Activated CD4-positive, alpha-beta T cell treated with anti-CD3 and anti-CD28 coated beads, Interleukin-2, amount 50 U/mL, for 16 hours (primary cell): ENCODE measurements at places on chromosomes 7 and 10.
A peak's percentile ranks its signal among the peaks of the same experiment; 100 is the strongest.

DNA sequence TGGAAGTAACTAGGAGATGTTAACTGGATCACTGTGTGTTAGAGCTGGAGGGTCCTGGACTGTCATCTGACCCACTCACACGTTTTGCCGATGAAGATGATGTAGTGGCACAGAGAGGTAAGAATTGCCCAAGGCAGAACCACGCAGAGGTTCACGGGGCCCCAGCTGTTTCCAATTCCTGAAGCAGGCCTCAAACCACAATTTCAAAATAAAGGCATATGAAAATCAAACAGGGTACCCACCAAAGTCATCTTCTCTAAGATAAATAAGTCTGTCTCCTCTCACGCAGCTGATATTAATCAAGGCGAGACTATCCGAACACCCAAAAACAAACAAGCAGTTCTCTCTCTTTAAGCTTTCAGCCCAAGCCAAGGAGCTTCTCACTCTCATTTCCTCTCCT lies 113.3 kb upstream of the JCAD start:
- no peak for DNase-seq

- no peak for DNase-seq
Observed at GRCh38 chr7:44288381-44288685, 37.1 kb downstream of the CAMK2B start.

- no peak for DNase-seq
Observed at GRCh38 chr7:13822678-13823077, 166.8 kb downstream of the ETV1 start.

GRCh38 chr10:44010873-44011602 lies 362.4 kb upstream of the ZNF32 start:
- DNase-seq = peak; percentile 39

- no peak for DNase-seq
Observed at GRCh38 chr10:21494191-21495001, 31.1 kb downstream of the SKIDA1 start.

GRCh38 chr10:71253981-71254818 lies 41.8 kb downstream of the UNC5B start:
- DNase-seq = no peak

GRCh38 chr7:24637021-24637420 lies 63.8 kb downstream of the PALS2 start:
- no peak for DNase-seq

DNA sequence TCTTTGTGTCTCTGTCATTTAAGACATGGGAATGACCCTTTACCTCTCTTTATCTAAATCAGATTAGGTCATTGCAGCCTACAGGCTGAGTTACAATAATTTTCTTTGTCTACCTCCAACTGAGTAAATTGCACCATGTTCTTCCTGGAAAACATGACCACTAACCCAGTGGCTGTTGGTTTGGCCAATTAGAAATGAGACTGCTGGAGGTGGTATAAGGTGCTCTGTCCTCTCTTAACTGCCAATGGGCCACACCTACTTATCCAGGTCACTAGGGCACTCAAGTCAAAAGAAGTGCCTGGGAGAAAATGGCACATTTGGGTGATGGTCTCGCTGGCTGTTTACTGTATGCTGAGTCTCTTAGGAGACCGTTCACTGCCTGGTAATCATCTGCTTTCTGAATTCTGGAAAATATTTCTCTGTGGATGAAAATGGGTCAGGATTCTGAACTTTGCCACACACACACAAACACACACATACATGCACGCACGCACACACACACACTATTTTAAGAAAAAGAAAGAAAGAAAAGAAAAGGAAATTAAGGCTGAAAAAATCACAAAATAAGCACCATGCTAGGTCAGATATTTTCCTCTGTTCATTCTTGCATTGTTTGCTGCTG lies 16.4 kb downstream of the STAMBPL1 start:
- no peak for DNase-seq

DNA sequence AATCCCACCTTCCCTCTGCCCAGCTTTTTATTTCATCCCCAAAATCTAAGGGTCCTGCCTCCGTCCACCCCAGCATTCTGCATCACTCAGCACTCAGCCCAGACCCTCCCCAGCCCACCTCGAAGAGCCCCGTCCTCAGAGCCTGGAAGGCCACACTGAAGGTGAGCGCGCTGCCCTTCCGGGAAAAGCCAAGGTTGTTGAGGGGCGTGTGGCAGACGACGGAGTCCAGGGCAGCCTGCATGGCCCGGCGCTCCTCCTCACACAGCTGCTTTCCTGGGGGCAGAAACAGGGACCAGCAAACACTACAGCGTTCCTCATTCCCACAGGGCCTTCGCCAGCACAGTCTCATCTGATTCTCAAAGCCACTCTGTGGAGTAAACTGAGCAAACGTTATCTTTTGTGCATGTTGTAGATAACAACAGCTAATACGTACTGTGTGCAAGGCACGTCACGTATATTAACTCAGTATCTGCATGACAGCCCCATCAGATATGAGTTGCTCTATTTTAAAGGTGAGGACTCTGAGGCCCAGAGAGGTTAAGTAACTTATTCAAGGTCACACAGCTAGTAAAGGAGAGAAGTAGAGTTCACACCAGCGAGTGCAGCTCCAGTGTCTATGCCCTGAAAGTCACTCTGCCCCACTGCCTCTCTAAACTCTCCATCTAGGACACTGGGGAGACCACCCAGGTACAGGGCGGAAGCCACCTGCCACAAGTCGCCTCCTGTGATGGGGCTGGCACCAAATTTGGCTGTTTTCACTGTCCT lies 2.8 kb downstream of the TRAPPC14 start:
- DNase-seq = no peak

DNA sequence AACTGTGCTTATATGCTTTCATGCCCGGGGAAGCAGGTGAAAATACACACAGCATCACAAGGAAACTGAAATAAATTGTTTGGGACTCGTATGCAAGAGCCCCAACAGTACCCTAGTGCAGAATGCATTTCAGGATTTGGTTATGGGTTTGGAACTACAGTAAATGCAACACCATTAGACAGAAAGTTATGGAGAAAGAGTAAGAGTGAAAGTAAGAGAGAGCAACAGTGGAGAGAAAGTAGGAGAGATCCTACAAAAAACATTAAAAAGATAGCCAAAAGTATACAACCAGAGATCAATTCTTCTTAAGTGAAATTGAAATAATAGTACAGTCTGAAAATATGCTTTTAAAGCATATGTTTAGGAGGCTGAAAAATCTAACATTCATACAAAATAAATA lies 231.1 kb downstream of the TFEC start:
- DNase-seq = no peak

DNA sequence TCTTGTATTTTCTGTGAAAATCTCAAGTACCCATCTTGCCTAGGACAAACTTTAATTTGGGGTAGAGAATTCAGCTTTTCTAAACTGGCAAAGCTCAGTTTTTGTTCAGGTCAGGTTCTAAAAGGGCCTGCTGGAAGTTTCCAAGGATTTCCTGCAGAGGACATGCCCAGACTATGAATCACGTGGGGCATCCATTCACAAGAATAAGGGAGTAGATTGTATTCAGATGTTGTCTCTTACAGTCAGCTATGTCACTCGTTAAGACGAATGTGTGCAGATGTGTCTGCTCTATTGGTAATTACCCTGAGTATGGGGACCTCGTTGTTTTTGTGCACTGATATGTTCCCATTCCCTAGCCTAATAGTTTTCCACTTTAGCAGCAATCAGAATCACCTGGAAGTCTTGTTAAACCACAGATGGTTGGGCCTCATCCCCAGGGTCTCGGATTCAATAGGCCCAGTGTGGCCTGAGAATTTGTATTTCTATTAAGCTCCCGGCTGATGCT lies 81.0 kb upstream of the ITPRID1 start:
- no peak for DNase-seq

- DNase-seq = no peak
Observed at GRCh38 chr7:151384352-151384697, 25.5 kb downstream of the WDR86 start.

DNA sequence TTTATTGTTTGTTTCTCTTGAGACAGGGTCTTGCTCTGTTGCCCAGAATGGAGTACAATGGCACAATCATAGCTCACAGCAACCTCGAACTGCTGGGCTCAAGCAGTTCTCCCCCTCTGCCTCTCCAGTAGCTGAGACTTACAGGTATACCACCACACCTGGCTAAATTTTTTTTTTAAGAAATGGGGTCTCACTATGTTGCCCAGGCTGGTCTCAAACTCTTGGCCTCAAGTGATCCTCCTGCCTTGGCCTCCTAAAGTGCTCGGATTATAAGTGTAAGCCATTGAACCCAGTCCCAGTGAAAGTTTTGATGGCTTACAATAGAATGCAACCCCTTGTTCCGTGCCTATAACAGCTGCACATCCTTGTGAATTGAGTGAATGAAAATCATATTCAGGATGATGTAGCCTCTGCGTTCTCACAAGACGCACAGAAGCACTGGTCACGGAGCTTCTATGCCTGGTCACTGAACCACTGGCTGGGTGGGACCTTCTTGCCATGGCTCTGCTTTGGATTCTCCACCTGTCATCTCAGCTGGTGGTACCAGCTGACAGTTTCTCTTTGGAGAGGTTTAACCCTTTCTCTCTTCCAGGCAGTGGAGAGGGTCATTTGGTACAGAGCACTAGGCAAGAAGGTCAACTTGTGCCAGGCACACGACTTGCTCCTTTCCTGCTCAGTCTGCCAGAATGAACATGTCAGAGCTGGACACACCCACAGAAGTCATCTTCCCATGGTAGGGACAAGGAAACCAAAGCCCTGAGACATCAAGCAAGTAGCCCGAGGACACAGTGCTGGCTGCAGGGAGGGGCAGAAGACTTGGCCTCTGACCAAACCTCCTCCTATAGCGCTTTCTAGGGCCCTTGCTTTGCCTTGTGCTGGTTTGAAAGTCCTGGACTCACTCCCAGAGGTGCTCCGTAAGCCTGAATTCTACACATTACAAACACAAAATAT lies 89.6 kb downstream of the ATXN7L1 start:
- no peak for DNase-seq

GRCh38 chr10:51052163-51052562 lies 22.1 kb upstream of the PRKG1 start:
- no peak for DNase-seq

DNA sequence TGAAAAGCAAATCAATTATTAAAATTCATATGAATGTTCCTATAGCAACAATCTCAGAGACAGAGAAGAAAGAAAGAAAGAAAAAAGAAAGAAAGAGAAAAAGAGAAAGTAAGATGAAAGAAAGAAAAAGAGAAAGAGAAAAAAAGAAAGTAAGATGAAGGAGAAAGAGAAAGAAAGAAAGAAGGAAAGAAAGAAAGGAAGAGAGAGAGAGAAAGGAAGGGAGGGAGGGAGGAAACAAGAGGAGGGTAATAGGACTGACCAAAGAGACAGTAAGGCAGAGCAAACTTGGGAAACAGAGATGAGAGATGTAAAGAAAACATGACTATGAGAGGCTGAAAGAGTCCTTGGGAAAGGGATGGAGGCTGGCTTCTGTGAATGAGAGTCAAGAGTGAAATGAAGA lies 458.4 kb downstream of the SORCS1 start:
- DNase-seq = no peak

DNA sequence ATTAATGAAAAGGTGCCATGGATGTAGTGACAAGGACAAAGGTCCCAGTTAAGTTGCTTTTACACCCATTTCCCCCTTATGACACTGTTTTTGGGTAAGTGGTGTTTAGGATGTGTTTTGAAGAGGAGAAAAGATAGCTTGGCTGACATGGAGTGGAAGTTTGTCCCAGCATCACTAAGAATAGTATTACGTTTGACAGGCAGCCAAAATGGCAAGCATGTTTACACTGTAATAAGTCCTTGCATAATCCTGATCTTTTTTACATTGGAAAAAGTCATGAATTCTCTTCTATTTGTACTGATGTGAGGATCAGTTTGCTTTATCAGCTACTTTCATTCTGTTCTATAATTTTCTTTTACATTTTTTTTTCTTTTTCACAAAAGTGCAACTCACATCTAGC lies 137.8 kb downstream of the CHRM2 start:
- DNase-seq = no peak

DNA sequence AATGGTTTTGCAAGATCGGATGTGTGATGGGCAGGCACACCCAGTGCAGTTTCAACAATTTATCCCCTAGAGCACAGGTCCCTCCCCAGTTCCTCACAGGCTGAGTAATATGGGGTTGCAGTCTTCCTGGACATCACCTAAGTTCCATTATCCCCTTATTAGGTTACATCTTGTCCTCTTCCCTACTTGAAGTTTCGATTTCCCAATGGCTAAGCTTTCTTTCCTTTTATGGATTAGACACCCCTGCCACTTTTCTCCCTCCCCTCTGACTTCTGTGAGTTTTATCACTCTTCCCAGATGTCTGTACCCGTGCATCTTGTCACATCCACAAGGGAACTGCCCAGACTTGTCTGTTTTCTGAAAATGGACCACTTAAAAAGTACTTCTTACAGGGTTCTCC lies 2.4 kb upstream of the NIPSNAP2 start:
- DNase-seq = no peak

DNA sequence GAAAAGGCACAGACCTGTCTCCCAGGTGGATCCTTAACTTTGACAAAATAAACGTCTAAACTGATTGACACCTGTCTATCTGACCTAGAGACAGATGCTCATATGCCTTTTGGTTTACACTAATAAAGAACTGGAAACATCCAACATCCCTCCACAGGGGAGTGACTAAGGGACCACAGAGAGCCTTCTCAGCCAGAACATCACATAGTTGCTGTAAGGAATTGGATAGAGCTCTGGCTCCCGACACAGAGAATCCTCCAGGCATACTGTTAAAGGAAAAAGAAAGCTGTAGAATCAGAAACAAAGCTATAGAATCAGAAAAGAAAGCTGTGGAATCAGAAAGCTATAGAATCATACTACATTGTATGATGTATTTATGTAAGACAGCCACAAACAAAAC lies 258.8 kb downstream of the STK31 start:
- DNase-seq = no peak

GRCh38 chr10:132248455-132249225 lies 59.1 kb downstream of the STK32C start:
- DNase-seq = peak; percentile 39
